ENCODE measurements at places on chromosomes 5 and 9. TPM values are rescaled to one million over a fixed set of nuclear protein-coding genes. Genes with fewer than 3 reads are reported as not detected.

GRCh38 chr5:103587185-103587748 lies 24.7 kb upstream of the NUDT12 start:
- DNase-seq: peak; percentile 41

- DNase-seq: peak; percentile 70
These were observed 36.8 kb downstream of the SLC44A1 start for GRCh38 chr9:105281272-105281671.

GRCh38 chr5:116420540-116420939 lies 154.1 kb downstream of the SEMA6A start:
- DNase-seq: no peak

- peak; percentile 83 for DNase-seq
These were observed 21.0 kb downstream of the RUSC2 start for GRCh38 chr9:35510754-35511428.

- DNase-seq: no peak
These were observed 3.4 kb downstream of the SMIM3 start for GRCh38 chr5:150781706-150782614.

The TOR4A gene
- total RNA-seq: 18.7 TPM

The PCDHB3 gene
- 0.13 TPM for total RNA-seq

The IGFBPL1 gene
- not detected for total RNA-seq

The UNC5A gene
- total RNA-seq: not detected

The OLFML2A gene
- total RNA-seq: 6.3 TPM

The CDH10 gene
- not detected for total RNA-seq

The TESK1 gene
- total RNA-seq: 6.6 TPM

All from bronchial epithelial cell (primary cell).